ENCODE measurements at places on chromosomes 7 and 10.

- no peak for DNase-seq
Observed at GRCh38 chr10:104706886-104707285, 65.8 kb downstream of the SORCS3 start.

DNA sequence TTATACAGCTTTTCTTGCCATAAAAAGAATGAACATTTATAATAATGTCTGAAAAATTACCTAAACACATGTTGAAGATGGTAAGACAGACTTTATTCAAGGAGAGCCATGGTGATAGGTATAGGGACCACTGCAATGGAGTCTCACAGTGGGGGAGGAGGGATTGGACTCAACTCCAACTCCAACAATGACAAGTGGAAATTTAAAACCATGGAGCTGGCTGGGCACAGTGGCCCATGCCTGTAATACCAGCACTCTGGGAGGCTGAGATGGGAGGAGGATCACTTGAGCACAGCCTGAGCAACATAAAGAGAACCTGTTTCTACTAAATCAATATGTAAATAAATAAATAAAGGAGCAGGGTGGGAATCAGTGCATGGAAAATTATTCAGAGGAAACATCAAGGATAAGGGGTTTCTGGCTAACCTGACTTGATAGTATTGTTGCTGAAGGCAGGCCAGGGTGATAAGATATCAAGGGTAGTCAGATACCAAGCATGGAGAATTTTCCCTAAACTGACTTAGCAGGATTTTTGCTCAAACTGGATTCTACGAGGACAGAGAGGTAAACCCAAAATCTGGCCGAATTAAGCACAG lies 19.5 kb upstream of the MICU1 start:
- no peak for DNase-seq

DNA sequence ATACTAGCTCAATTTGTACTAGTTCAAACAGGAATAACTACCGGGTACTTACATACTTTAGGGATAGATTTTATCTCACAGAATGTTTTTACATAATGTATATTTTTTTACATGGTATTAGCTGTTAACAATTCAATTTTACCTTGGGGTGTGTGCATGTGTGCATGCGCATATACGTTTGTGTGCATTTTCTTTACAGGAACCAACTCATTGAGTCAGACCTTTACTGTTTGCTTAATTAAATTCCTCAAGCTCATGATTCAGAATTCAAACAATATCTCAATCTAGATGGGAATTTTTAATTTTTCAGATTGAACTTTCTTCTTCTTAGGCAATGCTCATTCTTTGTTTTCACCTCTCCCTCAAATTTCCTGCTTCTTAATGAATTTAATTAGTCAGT lies 24.7 kb upstream of the WASL start:
- no peak for DNase-seq

- DNase-seq: no peak
Observed at GRCh38 chr10:33800545-33800944, 466.1 kb upstream of the NRP1 start.

GRCh38 chr10:66695046-66695445 lies 230.8 kb upstream of the LRRTM3 start:
- no peak for DNase-seq

GRCh38 chr10:17217631-17218232 lies 10.3 kb upstream of the VIM start:
- no peak for DNase-seq

All from activated CD8-positive, alpha-beta memory T cell treated with anti-CD3 and anti-CD28 coated beads for 4 hours (primary cell).